ENCODE measurements at places on chromosomes 4 and X.

GRCh38 chr4:133096972-133097371 is 52.1 kb upstream of the PCDH10 start:
- no peak for DNase-seq

DNA sequence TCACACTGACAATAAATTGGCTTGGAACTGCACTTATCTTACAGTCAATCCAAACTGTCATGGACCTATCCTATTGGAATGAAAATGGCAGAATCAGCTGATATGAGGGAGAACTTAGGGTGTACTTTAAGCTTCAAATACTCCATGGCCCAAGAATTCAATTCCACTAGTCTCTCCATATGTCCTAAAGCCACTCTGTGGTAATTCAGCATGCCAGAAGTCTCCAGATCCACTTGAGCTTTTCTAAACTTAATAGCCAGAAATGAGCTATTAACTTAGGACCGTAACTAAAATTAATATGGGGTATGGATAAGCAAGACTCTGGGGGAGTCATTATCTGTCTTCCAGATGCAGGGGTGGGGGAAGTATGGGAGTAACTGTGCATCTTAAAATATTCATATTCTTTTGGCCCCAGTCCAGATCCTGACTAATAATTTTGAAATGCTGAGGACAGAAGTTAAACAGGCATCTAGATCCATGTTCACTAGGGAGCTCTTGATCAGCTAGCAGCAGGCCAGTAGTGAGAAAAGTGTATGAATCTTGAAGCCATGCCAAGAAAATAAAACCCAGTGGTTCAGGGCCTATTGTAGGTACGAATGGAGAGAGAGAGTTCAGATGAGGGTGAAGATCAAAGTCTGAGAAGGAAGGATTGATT is 167.6 kb downstream of the DKK2 start:
- DNase-seq: no peak

DNA sequence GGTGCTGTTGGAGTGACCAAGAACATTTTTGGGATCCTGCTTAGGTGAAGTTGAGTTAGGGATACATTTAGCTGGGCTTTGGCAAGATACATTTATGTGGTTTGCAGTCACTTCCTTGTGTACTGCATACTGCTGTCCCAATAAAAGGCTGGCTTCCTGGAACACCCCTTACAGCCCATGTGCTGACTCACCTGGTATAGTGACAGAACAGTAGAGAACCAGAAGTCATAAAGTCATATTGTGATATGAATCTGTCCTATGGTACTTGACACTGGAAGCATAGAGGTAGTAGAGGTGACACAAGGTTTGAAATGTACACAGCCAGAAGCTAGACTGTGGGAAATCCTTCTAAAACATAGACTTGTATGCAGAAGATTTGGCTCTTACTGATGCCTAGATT is 55.3 kb upstream of the SLC25A43 start:
- DNase-seq: no peak

- DNase-seq: no peak
Measured at GRCh38 chr4:1043162-1043561, 31.7 kb downstream of the FGFRL1 start.

DNA sequence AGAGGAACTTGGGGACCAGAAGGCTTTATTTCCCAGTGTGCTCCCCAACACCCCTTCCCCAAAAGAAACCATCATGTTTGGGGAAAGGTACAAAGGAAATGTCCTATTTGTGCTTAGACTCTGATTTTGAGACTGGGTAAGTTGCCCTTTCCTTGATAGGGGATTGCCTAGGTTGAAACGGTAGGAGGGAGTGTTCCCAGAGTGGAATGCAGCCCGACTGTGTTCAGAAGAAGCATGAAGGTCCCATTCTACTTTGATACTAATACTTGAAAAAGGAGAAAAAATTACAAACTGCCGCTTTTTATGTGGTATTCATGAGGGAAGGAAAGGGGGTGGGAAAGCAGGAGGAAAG is 32.4 kb upstream of the TMEM131L start:
- no peak for DNase-seq

DNA sequence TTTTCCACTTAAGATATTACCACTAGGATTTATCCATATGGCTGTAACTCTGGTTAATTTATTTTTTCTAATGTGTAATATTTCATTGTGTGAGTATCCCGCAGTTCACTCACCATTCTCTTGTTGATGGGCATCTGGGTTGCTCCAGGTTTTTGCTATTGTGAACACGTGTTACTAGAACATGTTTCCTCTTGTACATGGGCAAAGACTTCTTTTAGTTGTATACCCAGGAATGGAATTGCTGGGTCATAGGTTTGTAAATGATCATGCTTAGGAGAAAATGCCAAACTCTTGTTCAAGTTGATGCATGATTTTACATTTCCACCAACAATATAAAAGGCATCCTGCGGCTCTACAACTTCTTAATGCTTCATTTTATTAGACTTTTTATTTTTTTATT is 26.8 kb downstream of the SYNPO2 start:
- no peak for DNase-seq

DNA sequence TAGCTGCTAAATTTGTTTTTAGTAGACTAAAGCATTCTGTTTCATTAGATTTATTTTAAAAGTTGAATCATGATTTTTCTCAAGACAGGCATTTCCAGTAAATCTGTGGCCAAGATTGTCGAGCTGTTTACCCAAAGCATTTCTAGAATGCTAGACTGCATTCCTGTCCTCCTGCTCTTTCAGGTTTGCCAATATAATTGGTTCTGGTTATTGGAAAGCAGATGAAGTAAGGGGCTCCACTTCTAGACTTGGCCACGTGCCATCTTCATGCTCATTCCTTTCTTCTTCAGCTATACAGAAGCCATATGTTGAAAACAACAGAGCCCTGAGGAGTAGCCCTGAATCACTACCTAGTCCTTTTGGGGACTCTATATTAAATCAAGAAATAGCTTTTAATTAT is 62.5 kb downstream of the PGRMC2 start:
- no peak for DNase-seq

DNA sequence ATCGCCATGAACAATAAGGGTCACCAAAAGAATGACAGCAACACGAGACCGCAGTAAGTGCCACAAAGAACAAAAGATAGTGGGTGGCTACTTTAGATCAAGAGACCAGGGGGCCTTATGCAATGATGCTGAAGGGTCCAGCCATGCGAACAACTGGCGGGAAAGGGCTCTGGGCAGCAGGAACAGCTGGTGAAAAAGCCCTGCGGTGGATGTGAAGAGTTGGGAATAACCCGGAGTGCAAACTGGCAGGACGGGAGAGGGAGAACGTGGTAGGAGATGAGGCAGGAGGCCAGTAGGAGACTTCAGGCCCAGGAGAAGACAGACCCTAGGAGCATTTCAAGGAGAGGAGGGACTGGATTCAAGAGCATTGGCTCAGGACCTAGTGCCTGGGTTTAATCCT is 120.2 kb downstream of the AFAP1 start:
- no peak for DNase-seq

DNA sequence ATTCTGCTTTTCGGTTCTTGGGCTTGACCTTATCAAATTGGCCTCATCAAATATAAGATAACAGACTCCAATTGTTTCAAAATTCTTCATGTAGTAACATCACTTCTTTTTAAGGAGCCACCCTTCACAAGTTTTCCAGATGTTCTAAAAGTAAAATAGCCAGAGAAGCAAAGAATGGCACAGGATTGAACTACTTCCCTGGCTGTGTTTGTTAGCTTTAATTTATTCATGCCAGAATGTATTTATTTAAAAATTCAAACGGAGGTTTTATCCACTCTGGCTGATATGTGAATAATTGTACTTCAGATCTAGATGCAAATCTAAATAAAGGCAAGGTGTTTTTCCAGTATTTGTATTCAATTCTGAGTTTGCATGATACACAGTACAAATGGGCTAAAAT is 581.3 kb upstream of the TENM3 start:
- no peak for DNase-seq

GRCh38 chr4:11408233-11408967 is 20.3 kb downstream of the HS3ST1 start:
- no peak for DNase-seq

- DNase-seq: no peak
Measured at GRCh38 chrX:40684092-40684491, 36.7 kb upstream of the CXorf38 start.

DNA sequence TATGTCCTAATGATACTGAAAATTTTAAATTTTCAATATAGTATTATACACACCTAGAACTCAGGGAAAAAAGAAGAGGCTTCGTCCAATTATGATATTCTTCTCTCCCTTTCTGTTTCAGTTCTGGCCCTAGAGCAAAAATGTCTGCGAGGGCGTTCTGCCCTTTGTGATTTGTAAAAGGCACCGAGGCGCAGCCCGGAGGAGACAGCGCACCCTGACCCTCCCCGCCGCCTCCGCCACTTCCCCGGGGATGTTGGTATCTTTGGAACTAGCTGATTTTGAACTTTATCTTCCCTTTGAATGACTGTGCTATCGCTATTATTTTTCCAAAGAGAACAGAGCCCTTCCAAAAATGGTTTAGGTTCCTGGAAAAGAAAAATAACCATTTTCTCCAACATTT is 173.2 kb upstream of the FAM9B start:
- DNase-seq: no peak

- no peak for DNase-seq
Measured at GRCh38 chr4:1052231-1052671, 40.8 kb downstream of the FGFRL1 start.

DNA sequence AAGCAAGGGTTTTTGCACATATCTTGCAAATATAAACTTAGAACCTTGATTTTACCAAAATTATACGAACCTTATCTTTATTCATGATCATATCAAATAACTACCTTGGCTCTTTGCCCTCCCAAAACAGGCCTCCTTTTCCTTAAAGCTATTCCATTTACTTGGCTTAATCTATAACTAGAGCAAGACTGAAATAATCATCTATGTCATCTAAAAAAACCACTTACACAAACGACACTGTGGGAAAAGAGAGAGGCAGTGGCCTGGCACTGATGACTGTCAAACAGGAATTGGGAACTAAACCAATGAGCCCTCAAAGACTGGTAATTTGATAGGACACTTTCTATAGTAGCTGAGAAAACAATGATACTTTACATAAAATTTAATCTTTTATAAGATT is 11.7 kb upstream of the PTPN13 start:
- DNase-seq: no peak

- DNase-seq: no peak
Measured at GRCh38 chr4:119026662-119027444, 108.8 kb upstream of the MYOZ2 start.

- DNase-seq: no peak
Measured at GRCh38 chr4:158965226-158965625, 137.7 kb upstream of the RAPGEF2 start.

- no peak for DNase-seq
Measured at GRCh38 chrX:150546711-150547153, 21.7 kb upstream of the MTM1 start.

GRCh38 chr4:139910106-139910505 is 243.9 kb downstream of the MAML3 start:
- DNase-seq: no peak

- no peak for DNase-seq
Measured at GRCh38 chrX:43707812-43708548, 51.9 kb downstream of the MAOA start.

GRCh38 chrX:23616361-23616760 is 50.9 kb upstream of the PRDX4 start:
- DNase-seq: no peak

- DNase-seq: no peak
Measured at GRCh38 chr4:62952366-62952765, 1456.9 kb downstream of the TECRL start.

- no peak for DNase-seq
Measured at GRCh38 chr4:80077639-80078038, 4.6 kb upstream of the ANTXR2 start.

- no peak for DNase-seq
Measured at GRCh38 chr4:2386717-2387116, 31.7 kb downstream of the ZFYVE28 start.

- DNase-seq: no peak
Measured at GRCh38 chr4:61485056-61485455, 284.9 kb downstream of the ADGRL3 start.

DNA sequence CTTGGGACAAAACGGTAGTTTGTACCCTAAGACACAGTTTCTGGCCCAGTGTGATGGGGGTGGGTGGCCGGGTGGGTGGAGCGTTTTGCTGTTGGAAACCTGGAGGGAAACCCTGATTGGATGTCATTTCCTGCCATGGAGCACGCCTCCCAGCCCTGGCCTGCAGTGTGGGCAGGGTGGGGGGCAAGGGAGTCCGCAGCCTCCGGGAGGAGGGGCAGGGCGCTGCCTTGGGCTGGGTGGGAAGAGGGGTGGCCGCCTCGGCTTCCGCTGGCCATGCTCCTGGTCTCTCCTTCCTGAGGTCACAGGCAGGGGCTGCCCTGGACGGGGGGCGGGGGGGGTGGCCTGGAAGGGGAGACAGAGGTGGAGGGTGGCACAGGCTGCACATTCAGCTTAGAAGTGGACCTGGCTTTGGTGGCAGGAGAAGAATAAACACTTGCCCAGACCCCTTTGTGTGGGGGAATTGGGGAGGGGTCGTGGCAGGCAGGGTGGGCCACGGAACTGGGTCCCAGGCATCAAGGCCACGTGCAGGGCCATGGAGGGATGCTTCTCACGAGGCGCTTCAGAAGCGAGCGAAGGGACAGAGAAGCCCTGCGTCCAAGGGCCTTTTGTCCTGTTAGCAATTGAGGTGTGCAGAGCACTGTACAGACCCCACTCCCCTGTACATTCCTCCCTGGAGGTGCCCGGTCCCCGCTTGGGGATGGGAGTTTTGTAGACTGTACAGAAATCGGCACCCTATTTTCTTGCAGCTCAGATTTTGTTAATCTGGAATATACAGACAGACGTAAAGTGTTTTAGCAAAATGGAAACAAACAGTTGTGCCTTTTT is 6.2 kb downstream of the NAT8L start:
- no peak for DNase-seq

DNA sequence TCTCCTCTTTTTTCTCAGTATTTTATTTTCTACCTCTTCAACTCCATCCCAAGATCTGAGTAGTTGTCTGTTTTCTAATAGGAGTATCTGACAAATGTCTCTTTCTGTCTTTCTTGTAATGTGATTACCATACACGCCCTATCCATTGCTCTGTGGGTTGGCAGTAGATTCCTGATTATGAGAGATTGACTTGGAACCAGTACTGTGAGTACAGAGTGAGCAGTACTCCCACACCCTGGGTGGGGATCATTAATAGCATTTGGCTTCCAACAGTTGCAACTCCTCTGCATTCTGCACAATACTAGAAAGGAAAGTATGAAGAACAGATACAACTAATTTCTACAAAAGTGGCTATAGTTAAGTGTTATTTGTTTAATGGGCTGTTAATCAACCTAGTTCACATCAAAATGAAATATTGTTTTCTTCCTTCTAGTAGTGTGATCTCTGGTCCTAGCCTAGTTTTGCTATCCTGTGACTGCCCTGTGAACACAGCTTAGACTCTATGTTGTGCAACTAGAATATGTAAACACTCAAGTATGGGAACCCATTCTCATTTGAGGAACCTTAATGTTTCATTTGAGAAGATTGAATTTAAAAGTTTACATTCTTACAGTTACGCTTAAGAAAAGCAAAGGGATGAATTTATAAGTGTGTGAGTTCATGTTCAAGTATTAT is 112.9 kb downstream of the PTPN13 start:
- no peak for DNase-seq

All from cortex of kidney (tissue), 1 donor.